Cortex of kidney (tissue), 1 donor: ENCODE measurements at places on chromosomes 2 and 18.

DNA sequence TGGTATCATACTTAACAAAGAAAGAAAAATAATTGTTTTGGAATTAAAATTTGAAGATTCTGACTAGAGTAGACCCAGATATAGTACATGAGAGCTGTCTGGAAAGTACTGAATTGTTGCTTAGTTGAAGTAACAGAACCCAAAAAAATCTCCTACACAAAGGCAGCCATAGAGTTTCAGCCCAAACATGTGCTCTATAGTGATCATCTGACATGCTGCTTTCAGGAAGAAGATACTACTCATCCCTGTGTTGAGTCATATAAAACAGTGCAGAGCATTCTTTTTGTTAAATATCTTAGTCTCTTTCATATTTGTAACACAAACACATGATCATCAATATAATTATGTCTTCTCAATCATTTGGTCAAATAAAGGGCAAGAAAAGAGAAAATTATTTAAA lies 84.8 kb upstream of the PTPRM start:
- DNase-seq, result no peak

- no peak for DNase-seq
These were observed 527.6 kb downstream of the SATB2 start for GRCh38 chr2:198930170-198930569.

- no peak for DNase-seq
These were observed 143.1 kb upstream of the FBXO11 start for GRCh38 chr2:48049371-48049770.

DNA sequence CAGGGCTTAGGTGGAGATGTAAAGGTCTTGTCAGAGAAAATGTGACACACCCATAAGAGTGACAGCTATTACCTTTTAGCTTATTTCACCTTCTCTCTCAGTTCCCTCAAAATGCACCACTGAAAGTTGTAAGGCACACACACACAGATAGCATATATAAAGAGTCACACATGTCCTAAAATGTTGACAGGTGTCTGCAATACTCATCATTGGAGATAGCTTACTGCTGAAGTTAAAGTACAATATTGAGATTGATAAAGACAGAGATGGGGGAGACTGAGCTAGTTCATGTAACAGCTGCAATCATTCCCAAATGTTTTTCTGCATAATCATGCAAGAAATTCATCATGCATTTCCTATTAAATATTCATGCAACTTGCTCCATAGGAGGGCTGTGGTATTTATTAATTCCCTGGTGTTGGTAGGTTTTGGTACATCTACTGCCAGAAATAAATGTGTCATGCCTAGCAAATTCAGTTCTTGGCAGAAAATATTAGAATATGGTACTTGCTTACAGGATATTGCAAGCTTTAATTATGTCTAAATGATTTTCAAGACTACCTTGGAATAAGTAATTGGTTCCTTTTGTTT lies 118.8 kb upstream of the RBMS1 start:
- DNase-seq, result no peak

DNA sequence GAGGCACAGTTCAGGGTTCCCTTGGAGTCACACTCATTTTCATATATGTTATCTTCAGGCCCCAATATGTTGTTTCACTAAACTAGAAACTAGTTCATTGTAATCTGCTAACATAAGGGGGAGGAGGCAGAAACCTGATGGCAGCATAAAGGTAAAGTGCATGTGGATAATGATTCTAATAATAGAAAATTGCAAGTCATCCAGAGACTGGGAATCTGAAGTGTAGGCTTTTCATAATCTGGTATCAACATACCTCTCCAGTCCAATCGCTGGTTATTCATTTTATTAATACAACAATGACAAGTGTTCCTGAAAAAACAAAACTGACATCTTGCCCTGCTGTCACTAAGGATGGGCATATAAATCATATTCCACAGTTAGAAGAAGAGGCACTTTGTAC lies 326.3 kb upstream of the ZNF804A start:
- no peak for DNase-seq

- no peak for DNase-seq
These were observed 103.5 kb upstream of the MAP3K20 start for GRCh38 chr2:172972005-172972619.

- no peak for DNase-seq
These were observed 81.2 kb downstream of the ARL4C start for GRCh38 chr2:234415706-234416105.

- no peak for DNase-seq
These were observed 44.4 kb upstream of the RPE start for GRCh38 chr2:209958016-209958415.

- DNase-seq, result no peak
These were observed 13.3 kb upstream of the PRELID3A start for GRCh38 chr18:12394428-12394827.

DNA sequence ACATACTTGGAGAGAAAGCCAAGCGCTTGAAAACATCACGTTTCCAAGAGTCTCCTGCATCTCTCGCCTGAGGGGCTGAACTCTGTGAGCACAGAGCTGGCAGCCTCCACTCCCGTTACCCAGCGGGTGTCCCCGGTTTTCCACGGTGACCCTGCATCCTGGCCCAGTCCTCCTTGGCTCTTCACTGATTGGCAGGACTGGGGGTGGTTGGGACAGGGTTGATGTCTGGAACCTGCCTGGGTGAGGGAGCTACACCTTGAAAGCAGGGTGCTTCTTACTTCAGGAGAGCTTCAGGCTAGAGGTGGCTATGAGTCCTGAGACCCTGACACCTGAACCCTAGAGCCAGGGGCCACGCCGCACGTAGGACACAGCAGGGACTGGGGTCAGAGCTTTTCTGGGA lies 234.1 kb downstream of the DYSF start:
- DNase-seq, result no peak

DNA sequence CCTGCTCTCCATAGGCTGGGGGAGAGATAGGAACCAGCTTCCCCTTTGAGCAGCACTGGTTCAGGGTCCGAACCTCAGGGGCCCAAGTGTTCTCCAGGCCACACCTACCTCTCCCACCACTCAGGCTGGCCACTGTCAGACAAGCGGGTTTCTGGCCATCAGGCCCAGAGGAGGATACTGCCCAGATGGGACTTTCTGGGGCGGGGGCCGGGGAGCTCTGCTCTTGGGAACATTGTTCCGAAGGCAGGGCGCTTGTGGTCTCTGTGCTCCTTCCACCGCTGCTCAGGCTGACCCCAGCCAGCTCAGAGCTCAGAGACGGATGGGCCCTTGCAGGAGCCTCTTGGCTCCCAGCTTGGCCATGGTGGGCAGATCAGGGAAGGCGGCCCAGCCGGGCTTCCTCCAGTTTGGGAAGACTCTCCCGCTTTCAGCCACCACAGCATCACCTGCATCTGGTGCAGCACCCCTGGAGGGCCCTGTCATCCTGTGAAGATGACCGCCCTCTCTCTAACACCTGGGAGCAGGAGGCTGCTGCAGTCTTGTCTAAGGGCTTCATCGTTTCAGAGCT lies 5.2 kb upstream of the TRAF3IP1 start:
- no peak for DNase-seq

DNA sequence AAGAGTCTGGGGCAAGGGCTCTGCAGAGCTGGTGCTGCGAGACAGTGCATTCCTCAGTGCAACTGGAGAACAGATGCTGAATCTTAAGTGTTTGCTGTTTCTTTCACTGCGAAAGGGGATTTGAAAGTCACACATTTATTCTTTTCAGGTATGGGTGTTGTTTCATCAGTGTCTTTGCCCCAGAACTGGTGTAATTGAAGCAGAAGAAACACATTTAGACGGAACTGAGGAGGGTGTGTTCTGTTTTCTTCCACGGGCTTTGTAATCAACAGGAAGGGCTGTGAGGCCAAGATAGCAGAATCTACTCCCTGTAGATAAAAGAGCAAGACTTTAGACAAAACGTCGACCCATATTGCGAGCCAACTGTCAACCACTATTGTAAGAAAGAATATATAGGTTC lies 151.9 kb downstream of the EPHA4 start:
- DNase-seq, result no peak

- DNase-seq, result no peak
These were observed 63.9 kb downstream of the ALPK2 start for GRCh38 chr18:58565021-58565420.

DNA sequence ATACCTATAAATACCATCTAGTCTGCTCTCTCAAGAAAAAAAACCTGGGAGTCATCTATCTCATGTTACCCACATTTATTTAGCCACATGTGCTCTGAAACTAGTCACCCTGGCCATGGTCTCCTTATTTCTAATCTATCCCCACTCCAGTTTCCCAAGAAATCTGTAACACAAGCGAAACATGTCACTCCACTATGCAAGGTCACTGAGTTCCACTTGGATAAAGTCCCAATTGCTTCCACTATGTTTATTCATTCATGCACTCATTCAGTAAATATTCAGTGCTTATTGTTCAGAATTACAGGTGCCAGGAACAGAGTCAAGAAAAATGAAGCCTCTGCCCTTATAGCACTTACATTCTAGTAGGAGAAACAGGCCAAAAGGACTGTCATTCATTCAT lies 369.4 kb upstream of the CYRIA start:
- DNase-seq, result no peak

- no peak for DNase-seq
These were observed 76.6 kb downstream of the FIGN start for GRCh38 chr2:163659224-163659623.

DNA sequence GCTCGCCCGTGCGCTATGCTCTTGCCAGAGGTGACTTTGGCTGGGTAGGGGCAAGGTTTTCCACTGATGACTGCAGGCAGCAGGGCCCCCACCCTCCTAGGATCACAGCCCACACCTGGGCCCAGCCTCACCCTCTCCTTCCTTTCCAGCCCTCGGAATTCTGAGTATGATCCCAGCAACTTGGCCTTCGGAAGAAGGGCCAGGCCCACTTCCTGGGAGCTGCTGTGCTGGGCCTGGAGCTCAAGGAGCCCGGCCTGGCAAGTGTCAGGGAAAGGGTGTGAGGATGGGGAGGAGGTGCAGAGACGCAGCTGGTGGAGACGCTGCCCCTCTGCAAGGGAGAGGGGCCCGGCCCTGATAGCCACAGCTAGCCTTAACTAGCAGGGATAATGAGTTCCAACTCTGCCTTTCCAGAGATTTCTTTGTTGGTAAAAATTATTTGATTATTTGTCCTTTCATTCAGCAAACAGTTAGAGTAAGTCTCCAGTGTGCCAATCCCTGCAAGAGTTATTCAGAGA lies 1.7 kb upstream of the CNDP1 start:
- no peak for DNase-seq

DNA sequence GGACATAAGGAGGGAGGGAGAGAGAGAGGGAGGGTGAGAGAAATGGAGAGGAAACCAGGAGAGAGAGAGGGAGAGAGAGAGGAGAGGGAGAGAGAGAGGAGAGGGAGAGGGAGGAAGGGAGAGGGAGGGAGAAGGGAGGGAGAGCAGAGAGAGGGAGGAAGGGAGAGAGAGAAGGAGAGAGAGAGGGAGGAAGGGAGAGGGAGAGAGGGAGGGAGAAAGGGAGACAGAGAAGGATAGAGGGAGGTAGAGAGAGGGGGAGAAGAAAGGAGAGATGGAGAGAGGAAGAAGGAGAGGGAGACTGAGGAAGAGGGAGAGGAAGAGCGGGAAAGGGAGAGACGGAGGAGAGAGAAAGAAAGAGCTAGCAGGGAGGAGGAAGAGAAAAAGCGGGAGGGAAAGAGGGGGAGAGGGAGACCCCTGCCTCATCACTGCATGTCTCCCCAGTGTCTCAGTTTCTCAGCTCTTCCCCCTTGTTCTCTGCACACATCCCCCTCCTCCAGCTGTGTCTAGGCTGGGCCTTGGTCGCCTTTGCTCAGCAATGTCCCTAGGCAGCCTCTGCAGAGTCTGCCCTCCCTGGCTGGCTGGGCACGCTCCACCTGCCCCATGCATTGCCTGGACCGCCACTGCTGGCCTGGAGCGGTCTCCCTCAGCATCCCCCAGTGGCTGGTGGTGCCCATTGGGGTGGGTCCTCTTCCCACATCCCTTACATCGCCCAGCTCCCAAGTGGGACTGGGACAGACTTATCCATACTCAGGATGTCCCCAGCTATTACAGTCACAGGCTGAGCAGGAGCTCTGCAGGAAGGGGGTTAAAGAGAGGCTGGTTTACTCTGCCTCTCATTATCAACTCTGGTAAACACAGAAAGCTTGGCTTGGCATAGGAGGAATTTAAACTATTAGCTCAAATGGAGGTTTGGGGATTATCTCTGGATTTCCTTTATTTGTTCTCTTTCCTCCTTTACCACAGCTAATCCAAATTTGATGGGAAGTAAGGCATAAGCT lies 85.7 kb upstream of the APCDD1 start:
- no peak for DNase-seq

DNA sequence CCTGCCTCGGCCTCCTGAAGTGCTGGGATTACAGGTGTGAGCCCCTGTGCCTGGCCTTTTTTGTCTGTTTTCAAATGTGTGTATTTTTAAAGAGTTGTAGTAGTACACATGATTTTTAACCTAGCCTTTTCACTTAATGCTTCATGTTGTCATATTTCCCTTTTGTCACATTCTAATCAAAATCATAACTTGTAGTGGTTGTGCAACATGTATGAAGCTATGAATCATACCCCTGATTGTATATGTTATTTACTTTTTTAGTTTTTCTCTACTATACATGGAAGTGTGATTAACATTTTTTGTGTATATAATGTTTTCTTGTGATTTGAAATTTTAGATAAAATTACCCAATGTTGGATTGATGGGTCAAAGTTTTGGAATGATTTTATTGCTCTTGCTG lies 8.5 kb downstream of the GEN1 start:
- no peak for DNase-seq

DNA sequence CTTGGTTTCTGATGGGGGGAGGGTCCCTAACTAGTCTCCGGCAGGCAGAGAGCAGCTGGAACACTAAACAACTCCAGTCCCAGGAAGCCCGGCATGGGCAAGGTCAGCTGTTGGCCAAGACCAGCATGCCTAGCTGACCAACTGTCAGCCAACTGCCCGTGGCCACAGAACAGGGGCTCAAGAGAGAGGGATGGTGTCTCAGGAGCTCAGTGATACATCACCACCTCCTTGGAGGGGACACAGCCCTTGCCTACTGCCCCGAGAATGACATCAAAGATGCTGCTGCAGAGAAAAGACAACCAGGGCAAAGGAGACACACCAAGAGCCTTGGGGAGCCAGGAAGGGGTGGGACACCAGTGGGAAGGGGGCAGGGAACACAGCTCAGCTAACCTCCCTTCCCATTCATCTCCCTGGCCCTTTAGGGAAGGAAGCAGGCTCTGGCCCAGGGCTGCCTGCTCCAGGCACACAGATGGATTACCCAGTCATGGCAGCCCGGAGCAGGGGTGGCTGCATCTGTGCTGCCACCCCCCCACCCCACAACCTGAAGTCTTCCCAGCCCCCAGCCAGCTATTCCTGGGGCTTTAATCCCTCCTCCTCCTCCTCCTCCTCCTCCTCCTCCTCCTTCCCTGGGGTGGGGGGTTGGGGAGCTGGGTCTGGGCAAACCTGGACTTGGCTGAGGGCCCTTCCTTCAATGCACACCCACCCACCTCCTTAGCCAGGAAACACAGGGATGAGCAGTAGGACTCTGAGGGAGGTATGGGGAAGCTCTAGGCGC lies 1.9 kb downstream of the BIN1 start:
- no peak for DNase-seq

GRCh38 chr2:203126996-203127395 lies 111.8 kb upstream of the CYP20A1 start:
- no peak for DNase-seq

GRCh38 chr2:76391678-76392077 lies 681.0 kb upstream of the GCFC2 start:
- no peak for DNase-seq
